ENCODE measurements at places on chromosomes 4 and X.

GRCh38 chr4:59570860-59571476 is 1629.2 kb upstream of the ADGRL3 start:
- DNase-seq, result no peak

DNA sequence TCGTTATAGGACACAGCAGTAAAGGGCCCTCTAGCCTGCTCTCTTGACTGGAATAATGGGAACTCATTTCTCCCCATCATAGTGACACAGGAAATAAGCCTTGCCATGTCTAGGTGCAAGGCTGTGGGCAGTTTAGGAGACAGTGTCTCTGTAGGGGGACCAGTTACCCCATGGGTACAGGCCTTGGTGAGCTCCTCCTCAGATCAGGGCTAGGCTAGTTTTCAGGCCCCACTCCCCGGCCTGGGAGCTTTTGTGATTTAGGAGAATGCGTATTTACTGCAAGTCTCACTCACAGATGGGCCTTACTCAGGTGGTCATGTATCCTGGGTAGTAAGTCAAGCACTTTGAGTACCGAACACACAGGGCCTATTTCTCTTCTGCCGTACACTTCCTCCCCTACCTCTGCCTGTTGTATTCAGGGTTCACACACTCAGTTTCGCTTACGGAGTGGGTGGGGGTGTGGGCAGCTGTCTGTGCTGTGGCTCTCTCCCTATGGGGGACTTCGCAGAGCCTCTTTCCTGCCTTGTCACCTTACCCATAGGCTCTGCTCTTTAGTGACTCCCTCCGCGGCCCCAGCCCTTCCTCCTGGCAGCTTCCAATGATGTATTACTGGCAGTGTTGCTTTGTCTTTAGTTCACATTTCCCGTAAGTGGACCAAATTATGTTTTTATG is 34.2 kb downstream of the FAM193A start:
- no peak for DNase-seq

GRCh38 chrX:40514376-40514775 is 66.4 kb upstream of the ATP6AP2 start:
- no peak for DNase-seq

DNA sequence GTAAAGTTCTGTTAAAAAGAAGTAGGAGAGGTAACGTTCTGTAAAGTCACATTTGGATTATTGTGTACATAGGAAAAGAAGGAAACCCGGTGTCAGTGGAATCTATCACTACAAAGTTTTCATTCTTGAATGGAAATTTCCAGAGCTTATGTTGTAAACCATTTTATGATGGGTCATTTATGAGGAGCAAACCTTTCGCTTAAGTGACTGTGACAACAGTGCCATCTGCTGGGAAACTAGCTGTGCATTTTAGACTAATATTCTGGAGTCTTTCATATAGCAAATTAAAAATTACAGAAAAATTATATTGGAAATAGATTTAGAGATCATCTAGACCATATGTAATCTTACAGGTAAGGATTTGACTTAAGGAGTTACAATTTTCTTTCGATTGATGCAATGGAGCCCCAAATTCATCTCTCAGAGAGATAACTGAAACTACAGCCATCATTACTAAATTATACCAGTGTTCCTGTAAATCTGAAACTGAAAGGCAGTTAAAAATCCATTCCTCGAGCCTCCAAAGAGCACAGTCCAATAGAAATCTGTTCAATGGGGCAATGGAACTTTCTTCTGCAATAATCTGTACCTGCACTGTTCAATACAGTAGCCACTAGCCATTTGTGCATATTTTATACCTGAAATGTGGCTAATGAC is 26.9 kb downstream of the ASB9 start:
- DNase-seq, result peak; percentile 18

GRCh38 chrX:17986440-17986839 is 125.3 kb upstream of the RAI2 start:
- no peak for DNase-seq

GRCh38 chr4:18342847-18343246 is 321.3 kb upstream of the LCORL start:
- DNase-seq, result no peak

- no peak for DNase-seq
Measured at GRCh38 chr4:75434105-75434504, 80.1 kb downstream of the RCHY1 start.

- DNase-seq, result no peak
Measured at GRCh38 chrX:56788717-56789122, 59.7 kb downstream of the NBDY start.

- no peak for DNase-seq
Measured at GRCh38 chr4:160848901-160849760, 1314.7 kb downstream of the FSTL5 start.

DNA sequence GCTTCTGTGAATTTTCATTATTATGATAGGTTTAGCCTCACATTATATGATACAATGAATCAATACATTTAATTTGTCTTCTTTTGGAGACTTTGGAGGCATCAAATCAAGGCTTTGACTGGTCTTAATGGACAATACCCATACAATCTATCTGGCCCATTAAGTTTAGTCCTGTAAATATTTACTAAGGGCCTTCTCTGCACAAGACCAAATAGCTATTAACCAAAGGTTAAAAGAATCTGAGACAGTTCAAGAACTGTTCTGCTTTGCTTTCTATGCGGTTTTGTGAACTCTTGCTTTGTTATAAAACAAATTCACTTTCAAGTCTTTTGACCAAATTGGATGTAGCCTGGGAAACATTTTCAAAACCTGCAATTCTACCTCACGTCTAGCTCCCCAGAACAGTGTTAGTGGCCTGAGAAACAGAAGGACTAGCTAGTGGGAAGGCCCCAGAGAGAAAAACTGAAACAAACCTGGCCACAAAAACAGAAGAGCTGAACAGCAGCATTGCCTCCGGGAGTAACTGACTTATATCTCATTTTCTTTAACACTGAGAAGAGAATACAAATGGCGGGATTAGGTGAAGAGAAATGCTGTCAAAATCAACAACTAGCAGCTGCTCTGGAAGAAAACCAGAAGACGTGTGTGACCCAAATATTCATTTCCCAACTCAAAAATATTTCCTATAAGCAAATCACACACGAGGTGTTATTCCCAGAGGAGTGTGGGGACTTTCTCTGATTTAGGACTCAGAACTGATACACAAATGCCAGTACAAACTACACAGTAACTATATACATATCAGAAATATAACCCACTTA is 548 bp downstream of the TLR1 start:
- DNase-seq, result no peak

GRCh38 chr4:106192131-106192530 is 123.9 kb downstream of the TBCK start:
- DNase-seq, result no peak

All from memory B cell (primary cell).